ENCODE measurements at places on chromosomes 7 and 10.
A peak's percentile ranks its signal among the peaks of the same experiment; 100 is the strongest.

DNA sequence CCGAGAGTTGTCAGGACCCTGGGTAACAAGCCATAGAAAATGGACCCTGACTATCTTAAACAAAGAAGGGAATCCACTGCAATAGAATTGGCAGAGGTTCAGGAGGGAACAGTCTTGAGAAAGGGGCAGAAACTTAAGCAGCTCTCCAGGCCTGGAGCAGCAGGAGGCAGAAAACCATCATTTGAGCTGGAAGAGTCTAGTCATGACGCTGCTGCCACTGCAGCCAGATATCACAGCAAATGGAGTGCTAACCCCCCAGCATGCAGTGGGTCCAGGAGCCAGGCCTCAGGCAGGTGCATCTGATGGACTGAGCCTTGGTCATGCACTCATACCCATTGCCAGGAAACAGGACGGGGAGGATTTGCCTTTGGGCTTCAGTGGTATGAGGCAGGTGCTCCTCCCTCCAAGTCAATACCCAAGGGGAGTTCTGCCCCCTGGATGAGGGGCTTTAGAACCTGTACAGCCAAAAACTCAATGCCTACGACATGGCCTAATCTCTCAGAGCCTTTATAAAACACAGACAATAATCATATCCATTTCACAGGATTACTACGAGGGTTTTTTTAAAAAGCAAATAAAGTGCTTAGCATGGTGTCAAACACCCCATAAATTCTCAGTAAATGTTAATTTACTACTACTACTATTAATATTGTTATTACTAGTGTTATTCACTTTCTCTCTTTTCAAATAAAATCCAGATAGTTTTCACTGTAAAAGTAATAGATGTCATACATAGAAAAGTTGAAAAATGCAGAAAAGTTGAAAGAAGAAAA lies 30.7 kb downstream of the DUSP5 start:
- no peak for DNase-seq

DNA sequence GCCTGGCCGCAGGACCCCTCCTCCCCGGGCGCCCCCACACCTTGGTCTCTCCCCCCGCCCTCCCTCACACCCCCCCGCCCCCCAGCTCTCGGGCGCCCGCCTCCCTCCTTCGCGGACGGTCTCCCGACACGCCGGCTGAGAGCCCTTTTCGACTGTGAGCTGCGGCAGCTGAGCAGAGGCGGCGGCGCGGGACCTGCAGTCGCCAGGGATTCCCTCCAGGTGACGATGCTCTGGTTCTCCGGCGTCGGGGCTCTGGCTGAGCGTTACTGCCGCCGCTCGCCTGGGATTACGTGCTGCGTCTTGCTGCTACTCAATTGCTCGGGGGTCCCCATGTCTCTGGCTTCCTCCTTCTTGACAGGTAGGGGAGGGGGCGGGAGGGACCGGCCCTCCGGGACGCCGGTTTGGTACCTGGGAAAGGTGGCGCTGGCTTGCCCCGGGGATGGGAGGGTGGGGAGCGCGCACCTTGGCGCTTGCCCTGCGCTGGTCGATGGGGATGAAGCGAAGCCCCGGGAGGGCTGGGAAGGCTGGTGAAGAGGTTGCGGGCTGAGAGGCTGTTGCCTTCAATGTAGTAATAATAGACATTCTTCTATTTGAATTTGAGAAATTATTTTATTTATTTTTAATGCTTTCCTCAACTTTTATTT lies at the start of gene BMPER:
Gene BMPER, plus strand, starts transcription at position 151 of the 644 bp plus-strand sequence. Its CDS starts 75 bp downstream, at position 226.
- DNase-seq = no peak

DNA sequence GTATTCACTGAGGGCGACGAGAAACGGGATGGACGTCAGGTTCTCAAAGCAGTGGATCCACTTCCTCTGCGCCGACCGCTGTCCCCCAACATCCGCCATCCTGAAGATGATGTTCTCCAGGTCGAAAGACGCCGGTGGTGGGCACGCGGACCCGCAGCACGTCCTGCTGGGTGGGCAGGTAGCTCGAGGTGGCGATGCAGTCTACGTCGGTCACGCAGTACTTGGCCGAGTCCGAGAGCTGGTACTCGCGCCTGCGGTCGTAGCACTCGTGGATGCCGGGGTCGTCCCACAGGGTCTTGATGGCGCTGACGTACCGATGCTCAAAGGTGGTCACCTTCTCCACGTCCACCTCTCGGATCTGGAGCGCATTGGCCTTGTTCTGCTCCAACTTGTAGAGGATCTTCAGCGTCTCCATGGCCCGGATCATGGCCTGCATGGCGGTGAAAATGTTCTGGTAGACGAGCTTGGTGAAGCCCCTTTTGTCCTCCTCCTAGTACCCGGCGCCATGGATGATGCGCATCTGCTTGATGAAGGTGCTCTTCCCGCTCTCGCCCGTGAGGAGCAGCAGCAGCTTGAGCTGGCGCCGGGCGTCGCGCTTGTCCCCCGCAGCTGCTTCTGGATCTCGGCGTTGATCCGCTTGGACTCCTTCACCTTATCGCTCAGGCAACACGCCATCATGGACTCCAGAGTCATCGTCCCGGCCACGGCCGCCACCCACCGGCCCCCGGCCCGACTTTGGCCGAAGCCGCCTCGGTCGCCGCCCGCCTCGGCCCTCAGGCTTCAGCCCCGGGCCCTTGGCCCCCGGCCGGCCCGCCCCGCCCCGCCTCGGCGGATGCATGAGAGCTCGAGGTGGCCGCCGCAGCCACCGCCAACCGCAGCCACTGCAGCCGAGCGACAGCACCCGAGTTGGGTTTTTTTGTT lies 122.9 kb upstream of the KCTD7 start:
- peak; percentile 28 for DNase-seq

- DNase-seq = no peak
Measured at GRCh38 chr7:20784388-20785156, 2.1 kb downstream of the SP8 start.

DNA sequence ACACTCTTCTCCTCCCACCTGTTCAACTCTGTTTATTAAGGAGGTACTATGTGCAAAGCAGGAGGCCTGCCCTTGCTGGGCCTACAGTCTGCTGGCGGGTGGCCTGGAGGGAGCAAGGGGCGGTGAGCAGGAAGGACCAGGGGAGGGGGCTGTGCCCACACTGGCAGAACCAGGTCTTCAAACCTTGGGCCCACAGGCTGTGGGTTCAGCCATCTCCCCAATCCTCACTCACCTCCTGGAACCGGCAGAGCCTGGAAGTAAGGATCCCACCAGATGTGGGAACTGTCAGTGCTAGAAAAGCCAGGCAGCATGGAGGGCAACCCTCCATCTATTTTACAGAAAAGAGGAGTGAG lies 50.8 kb downstream of the CAMK2B start:
- DNase-seq = no peak

- no peak for DNase-seq
Measured at GRCh38 chr10:84195044-84195830, 900 bp downstream of the CDHR1 start.

DNA sequence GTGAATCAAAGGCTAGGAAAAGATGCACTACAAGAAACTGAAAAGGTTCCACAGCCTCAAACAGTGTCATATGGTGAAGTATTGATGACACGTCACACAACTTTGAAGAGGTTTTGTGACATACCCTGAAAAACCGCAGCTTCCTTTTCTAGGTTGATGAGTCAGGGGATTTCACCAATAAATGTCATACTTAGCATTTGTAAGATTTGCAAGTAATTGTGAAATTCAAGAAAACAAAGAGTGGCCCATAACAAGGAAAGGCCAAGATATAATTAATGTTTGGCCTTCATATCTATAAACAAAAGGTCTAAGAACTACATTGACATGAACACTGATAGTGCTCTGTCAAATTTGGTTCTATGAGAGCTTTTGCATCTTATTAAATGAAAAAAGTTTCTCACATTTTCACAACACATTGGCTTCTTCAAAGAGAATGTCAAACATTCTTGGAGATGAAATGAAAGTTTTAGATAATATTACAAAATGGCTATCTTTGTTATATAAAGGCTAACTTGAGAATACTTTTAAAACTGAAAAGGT lies 62.0 kb upstream of the NAMPT start:
- DNase-seq = peak; percentile 82

DNA sequence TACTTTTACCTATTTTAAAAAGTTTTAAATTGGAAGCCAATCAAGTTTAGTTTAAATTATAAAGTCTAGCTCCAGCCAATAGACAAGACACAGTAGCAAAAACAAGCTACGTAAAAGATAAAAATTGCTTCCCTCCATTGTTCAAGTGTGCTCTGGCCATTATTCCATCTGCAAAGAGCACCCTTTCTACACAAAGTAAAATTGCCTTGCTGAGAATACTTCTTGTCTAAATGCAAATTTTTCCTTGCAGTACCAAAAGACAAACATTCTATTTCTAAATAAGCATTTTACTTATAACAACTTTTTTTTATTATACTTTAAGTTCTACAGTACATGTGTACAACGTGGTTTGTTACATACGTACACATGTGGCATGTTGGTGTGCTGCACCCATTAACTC lies 75.9 kb upstream of the ZNF746 start:
- no peak for DNase-seq

All from CD4-positive, alpha-beta T cell treated with Interleukin-15 for 4 hours (primary cell).